NAMALWA (cell line): ENCODE measurements at places on chromosomes 5 and 9.

DNA sequence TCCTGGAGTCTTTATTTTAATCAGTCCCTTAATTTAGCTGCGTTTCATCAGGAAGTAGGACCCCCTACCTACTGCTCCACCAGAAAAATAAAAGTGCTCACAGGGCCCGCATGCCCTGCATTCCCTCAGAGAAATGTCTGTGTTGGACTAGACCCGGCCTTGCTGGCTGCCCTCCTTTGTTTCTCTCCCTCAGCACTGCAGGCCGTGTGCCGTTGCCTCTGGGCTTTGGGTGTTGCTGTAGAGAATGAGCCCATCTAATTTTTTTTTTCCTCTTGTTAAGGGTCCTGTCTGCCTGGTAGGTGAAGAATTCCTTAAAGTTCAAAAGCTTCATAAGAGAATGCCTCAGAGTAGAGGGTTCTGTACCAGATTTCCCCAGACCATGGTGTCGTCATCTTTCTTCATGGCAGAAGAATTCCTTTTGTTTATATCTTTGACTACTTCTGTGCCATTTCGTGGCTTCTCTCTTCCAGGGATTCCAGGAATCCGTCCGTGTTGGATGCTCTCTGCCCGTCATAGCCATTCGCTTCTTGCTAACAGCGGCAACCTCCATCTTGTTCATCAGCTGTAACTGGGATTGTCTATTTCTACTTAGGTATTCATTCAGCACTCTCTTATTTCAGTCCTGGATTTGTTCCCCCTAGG, 49.8 kb upstream of the ANGPTL2 start:
- DNase-seq: no peak

DNA sequence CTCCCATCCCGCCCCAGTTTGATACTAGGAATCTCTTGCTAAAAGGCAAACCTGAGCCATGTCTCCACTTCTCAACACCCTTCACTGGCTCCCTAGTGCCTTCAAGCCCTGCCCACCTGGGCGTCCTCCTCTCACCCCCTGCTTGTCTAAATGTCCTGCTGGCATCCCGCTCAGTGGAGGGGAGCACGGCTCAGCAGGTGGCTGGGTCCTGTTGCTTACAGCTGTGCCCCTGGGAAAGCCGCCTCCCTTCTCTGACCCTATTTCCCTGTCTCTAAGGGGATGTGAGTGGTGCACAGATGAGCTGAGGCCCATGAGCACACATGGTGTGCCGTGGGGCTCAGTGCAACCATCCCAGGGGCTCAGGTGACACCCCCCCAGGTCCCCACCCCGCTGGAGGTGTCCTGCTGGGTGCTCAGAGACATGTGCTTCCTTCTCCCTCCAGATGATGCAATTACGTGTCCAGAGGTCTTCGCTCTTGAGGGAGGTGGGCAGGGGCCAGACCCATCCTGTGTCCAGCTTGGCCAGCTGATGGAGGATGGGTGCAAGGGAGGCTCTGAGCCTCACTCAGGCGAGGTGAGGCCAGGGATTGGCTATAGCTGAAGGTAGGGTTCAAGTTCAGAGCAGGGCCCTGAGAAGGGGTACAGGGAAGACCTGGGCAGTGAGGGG, 24.1 kb downstream of the FLT4 start:
- no peak for DNase-seq

- DNase-seq: no peak
Measured at GRCh38 chr9:82882138-82882537, 180.8 kb downstream of the RASEF start.

GRCh38 chr9:111458139-111459009, 25.8 kb downstream of the ECPAS start:
- no peak for DNase-seq

- no peak for DNase-seq
Measured at GRCh38 chr9:106860721-106861639, 2.0 kb upstream of the ZNF462 start.

- DNase-seq: no peak
Measured at GRCh38 chr5:80239680-80240367, 16.0 kb downstream of the SERINC5 start.

DNA sequence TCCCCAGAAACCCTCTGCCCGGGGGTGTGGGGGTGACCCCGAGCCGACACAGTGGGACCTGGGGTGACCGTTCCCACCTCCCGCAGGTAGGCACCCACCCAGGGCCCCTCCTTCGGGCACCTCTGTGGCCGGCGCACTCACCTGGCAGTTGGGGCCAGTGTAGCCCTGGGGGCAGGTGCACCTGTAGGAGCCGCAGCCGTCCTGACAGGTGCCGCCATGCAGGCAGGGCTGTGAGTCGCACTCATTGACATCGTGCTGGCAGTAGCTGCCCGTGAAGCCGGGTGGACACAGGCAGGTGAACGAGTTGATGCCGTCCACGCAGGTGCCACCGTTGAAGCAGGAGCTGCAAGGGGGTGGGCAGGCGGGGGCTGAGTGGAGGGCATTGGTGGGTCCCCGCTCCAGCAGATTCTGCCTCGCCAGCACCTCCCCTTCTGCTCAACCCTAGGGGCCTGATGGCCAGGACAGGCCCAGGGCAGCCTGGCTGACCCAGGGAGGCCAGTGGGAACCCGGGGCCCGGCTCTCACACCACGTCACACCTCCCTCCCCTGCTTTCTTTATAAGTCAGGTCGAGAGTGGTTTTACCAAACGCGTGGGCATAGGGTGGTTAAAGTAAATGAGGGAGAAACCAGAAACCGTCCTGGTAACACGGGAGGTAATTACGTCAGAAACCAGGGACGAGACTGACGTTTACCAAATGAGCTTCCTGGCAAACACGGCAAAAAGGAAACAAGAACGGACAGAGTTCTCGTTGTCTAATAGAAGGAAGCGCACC, 26.1 kb upstream of the SEC16A start:
- DNase-seq: no peak

DNA sequence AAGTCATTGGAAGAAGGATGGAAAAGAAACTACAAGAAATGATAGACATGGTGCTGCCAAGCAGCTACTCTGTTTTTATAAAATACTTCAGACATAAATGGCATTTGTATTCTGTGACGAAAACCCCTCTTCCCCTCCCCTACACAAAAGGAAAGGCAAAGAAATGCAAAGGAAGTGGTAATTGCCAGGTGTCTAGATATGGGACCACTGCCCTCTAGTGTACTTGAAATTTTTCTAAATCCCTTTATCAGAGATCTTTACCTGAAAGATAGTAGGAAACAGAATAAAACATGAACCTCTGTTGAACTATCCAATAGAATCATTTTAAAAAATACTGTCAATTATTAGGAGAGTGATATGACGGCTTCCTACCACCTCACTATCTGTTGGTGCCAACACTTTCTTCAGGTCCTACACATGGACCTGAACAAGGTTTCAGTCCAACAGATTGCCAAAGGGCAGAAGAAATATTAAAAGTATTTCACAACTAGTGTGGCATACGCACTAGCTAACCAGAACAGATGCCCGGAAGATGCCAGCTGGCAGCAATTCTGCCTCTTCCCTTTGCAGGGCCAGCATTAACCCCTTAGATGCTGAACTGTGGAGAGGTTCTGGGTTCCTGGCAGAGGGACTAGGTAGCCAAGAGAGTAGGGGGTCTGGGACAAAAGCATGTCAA, 104.1 kb downstream of the TSSK1B start:
- peak; percentile 73 for DNase-seq

- DNase-seq: no peak
Measured at GRCh38 chr9:93676310-93677047, 100.1 kb downstream of the PHF2 start.

GRCh38 chr9:135136991-135137832, 49.7 kb downstream of the OLFM1 start:
- no peak for DNase-seq

- no peak for DNase-seq
Measured at GRCh38 chr9:111449705-111450104, 34.5 kb downstream of the ECPAS start.

- DNase-seq: no peak
Measured at GRCh38 chr5:107783551-107783950, 112.8 kb upstream of the EFNA5 start.

GRCh38 chr5:78547731-78548615, 100.6 kb downstream of the LHFPL2 start:
- DNase-seq: no peak

DNA sequence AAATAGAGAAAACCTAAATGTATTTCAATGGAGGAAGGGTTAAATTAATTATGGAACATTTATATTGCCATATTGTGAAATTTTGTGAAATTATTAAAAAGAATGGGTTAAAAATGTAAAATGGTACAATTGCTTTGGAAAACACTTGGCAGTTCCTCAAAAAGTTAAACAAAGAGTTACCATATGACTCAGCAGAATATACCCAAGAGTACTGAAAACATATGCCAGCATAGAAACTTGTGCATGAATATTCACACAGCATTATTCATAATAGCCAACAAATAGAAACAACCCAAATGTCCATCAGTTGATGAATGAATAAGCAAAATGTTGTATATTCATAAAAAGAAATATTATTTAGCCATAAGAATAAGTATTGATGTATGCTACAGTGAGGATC, 181.0 kb upstream of the MAST4 start:
- DNase-seq: no peak

- DNase-seq: no peak
Measured at GRCh38 chr9:131214286-131214856, 61.9 kb downstream of the FAM78A start.

- no peak for DNase-seq
Measured at GRCh38 chr5:8831854-8832253, 714.0 kb downstream of the SEMA5A start.

DNA sequence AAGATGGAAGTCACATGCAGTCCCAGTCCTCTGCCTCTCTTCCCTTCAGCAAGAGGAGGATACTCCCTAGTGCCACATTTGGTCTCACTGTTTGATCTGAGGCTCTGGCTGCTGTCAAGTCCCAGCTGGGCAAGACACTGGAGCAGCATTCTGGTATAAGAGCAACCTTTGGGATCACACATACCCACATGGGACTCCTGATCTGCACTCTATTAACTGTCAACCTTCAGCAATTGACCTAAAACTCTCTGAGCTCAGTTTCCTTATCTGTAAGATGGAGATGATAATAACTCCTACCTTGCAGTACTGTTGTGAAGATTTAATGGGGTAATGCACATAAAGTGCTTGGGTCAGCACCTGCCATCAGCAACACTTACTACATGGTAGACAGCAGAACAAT, 437.9 kb downstream of the PIK3R1 start:
- DNase-seq: no peak

DNA sequence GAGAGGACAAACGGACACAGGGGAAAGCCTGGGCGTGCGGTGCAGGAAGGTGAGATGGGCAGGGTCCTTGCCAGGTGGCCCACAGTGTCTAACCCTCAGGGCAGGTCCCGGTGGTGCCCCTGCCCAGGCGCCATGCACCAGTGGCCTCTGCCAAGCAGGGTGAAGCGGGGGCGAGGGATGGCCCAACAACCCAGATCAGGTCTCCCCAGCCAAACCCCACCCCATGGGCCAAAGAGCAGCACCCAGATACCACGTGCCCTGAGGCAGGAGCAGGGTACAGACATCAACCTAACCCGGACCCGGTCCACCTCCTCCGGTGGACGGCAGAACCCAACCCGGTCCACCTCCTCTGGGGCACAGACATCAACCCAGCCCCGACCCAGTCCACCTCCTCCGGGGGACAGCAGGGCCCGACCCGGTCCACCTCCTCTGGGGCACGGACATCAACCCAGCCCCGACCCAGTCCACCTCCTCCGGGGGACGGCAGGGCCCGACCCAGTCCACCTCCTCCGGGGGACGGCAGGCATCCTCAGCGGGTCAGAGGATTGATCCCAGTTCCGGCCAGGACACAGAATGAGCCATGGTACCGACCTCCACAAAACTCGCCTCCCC, 12.8 kb downstream of the SLC12A7 start:
- no peak for DNase-seq

DNA sequence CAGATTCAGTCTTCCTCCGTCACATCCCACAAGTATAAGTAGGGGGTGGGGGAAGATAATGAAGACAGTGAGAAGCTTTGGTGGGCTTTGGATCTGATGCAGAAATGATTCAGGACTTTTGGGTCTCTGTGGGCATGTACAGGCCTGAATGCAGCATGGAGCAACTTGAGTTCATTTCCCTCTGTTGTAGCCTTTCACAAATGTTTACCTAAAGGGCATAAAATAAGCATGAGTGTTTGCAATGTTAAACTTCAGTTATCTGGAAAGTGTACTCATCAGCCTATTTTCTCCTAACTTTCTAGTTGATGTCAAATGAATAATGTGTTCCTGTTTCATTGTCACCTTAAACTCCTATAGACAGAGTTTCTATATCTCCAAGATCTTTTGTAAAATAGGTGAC, 39.3 kb downstream of the GARNL3 start:
- no peak for DNase-seq
